ENCODE measurements at places on chromosomes 16 and 17. TPM values are rescaled to one million over a fixed set of nuclear protein-coding genes. Genes with fewer than 3 reads are reported as not detected.

MPO gene
- total RNA-seq, result not detected

PITPNM3 gene
- total RNA-seq, result 7.4 TPM

KRTAP1-1 gene
- not detected for total RNA-seq

CLEC18B gene
- 0.20 TPM for total RNA-seq

SPAG7 gene
- total RNA-seq, result 85.3 TPM

RPS15A gene
- total RNA-seq, result 1,875 TPM

SOX9 gene
- 50.5 TPM for total RNA-seq
